ENCODE measurements at places on chromosomes 4 and X.

DNA sequence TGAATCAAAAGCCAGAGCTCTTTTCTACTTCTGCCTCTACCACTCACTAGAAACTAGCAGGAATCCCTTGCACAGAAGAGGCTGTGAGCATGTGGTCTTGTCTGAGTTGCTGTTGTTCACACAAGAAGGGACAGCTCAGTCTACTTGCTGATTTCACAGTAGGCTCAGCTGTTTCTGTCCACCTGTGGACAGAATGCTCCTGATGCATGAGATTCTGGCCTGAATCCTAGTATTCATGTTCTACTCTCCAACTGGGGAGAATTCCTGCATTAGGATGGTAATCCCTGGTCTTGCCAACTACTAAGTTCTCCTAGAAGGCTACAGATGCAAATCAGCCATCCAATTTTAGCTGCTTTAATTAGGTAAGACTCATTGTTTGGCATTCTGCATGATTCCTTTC, 112.8 kb downstream of the PPA2 start:
- DNase-seq, result no peak

DNA sequence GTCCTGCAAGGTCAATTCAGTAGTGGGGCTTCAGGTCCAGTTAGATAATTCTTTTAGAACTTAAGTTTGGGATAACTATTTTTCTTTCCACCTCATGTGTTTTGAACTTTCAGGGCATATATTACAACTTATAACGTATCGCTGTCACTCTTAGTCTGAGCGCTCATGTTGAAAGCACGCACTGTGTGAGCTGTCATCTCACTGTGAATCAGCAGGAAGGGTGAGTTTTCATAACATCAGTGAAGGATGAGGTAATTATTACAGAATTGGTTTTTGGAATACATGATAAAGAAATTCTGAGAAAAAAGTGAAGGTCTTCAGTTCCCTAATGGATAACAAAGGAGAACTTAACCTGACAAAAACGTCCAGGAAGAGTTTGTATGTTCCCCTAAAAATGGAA, 45.1 kb upstream of the SLC4A4 start:
- peak; percentile 71 for DNase-seq

DNA sequence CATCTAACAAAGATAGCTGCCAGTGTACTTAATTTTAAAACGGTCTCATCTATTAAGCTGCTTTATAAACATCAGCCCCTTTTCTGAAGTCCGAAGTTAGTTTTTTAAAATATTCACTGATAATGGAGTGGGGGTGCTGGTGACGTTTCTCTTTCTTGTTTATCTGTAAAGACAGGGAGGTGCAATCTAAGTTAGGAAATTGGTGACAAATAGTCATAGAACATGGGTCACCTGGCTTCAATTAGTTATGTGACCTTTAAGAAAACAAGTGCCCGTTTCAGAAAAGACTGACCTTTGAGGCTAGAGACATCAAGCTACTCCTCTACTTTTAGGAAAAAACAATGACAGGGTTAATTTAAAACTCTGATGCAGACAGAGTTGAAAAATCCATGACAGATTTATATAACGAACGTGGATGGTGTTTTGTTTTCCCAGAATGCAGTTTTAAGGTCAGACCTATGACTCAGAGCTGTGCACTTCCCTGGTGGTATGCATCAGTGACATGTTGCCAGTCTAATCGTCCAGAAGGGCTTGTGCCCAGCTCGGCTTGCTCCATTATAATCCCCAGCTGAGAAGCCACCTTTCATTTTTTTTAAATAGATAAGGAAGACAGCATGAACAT, 38.2 kb downstream of the FHL1 start:
- DNase-seq, result peak; percentile 74

DNA sequence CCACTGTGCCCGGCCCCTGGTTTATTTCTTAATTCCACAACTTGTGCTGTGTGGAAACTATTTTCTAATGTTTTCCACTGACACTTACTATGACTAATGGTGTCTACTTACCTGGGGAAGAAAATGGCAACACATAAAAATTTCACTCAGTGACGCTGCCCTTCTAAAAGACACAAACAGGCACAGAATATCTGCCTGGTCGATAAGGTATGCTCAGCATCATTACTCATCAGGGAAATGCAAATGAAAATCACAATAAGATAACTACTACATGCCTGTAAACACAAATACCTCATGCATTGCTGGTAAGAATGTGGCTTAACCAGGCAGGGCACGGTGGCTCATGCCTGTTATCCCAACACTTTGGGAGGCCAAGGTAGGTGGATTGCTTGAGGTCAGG, 61.6 kb downstream of the UBE2K start:
- no peak for DNase-seq

- peak; percentile 77 for DNase-seq
Measured at GRCh38 chr4:127782025-127782274, 172 bp upstream of the HSPA4L start.

DNA sequence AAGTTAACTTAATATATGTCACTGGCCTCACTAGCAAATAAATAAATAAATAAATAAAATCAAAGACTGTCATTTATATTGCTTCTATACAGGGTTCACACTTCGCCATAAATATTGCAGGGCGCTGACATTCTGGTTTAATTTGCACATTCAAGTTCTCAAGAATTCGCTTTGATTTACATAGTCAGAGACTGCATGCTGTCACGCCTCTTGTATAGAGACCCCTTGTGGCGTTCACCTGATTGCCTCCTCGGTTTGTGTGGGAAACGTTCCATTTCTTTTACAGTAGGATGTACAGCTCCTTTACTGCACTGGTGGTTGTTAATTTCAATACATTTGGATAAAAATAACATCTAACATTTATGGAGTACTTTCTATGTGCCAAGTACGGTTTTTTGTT, 71.3 kb upstream of the ADGRG2 start:
- no peak for DNase-seq

- DNase-seq, result no peak
Measured at GRCh38 chrX:79266702-79267101, 100.4 kb downstream of the ITM2A start.

- peak; percentile 56 for DNase-seq
Measured at GRCh38 chr4:25406081-25406692, 29.1 kb downstream of the ANAPC4 start.

DNA sequence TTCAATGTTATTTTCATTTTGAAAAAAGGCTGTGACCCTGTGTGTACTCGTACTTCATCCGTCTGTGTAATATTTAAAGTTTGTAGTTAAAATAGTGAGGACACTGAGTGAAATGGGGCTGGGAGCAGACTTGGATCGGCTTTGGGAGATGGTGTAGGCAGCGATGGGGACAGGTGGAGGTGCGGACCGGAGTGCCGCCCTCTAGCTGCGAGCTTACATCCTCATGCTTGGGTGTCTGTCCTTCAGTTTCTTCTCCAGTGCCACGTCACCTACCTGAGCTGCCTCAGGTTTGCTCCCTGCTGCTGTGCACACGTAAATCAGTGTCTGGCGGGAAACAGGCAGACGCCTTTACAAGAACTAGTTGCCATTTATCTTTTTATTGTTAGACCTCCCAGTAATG, 146.1 kb downstream of the GPR143 start:
- DNase-seq, result no peak

- DNase-seq, result no peak
Measured at GRCh38 chr4:188434643-188435042, 295.4 kb downstream of the TRIML1 start.

- DNase-seq, result no peak
Measured at GRCh38 chr4:73673286-73673685, 53.0 kb upstream of the RASSF6 start.

DNA sequence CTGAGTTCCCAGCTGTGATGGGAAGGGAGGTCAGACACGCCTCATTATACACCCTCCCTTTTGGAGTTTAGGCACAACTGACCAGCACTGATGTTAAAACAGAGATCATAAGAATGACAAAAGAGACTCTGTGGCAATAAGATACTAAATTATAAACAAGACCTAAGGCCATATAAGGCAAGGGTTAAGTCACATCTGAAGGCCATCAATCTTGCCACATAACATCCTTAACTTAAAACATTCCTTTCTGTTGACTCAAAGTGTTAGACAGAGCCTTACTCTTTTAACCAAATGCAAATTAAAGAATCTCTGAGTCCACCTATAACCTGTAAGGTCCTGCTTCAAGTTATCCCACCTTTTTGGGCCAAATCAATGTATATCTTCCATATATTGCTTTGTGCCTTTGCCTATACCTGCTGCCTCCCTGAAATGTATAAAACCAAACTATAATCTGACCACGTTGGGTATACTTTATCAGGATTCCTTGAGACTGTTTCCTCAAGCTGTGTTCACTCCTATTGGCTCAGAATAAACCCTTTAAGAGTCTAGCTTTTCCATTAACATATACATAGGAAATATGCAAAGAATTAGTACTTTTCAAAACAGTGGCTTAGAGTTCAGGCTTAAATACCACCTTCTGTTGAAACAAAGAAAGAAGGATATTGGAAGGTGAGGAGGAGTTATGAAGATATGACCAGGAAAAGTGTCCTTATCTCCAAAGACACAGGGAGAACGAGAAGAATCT, 214.4 kb upstream of the PPP1R2C start:
- peak; percentile 19 for DNase-seq

DNA sequence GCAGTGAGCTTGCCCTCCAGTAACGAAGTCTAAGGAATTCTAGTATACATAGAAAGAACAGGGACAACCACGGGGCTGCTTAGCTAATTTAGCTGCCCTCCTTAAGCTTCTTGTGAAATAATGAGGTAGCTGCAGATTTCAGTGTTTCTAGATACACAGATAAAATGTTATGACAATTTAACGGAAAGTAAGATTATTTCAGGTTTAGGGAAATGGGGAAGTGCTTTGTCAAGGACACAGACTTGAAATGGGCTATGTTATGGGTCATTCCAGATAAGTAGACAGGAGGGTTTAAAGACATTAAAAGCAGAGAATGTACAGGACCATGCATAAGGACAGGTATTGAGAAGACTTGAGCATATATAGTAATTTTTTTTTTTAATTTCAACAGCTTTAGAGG, 34.2 kb upstream of the ZNF518B start:
- no peak for DNase-seq

DNA sequence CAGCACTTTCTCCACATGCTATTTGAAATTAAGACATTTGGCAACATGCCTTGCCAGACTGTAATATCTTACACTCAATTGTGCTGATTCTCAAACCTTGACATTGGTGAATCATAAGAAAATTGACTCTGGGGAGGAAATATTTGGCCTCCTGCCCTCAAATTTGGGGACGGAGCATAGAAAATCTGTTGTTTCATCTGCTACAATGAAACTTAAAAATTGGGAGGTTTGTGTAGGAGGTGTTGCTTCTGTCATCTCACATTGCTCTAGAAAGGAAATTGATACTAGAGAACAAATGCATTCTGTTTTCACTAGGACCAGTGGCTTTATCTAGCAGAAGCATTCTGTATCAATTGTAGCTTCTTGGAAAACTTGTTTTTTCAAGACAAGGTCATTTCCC, 5.3 kb downstream of the OCRL start:
- DNase-seq, result no peak

GRCh38 chr4:53702334-53703266, 111.3 kb upstream of the LNX1 start:
- peak; percentile 84 for DNase-seq

DNA sequence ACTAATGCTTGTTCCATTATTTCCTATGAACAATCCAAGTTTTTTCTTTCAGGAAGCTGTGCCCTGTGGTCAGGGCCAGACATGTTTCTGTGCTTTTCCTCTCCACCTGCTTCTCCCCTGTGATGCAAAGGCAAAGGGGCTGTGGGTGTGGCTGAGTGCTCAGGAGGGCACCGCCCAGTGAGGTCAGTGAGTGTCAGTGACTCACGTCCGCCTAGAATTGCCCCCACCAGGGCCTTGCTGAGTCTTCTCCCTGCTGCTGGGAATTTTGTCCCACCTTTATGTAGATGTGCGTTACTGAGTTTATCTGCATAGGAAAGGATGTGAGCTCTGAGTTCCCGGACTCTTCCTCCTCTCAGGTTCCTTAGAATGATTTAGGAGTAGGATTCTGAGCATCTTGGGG, 283.2 kb downstream of the DCHS2 start:
- peak; percentile 59 for DNase-seq

GRCh38 chr4:102469806-102470205, 31.4 kb upstream of the NFKB1 start:
- DNase-seq, result no peak

- no peak for DNase-seq
Measured at GRCh38 chrX:71147496-71148277, 3.0 kb downstream of the NLGN3 start.

GRCh38 chr4:164946810-164947209, 30.6 kb downstream of the TRIM61 start:
- DNase-seq, result no peak

- no peak for DNase-seq
Measured at GRCh38 chr4:1490654-1491327, 84.5 kb upstream of the NKX1-1 start.
